Naive thymus-derived CD8-positive, alpha-beta T cell (primary cell): ENCODE measurements at places on chromosomes 12 and 14.

- DNase-seq: peak; percentile 25
Measured at GRCh38 chr14:93906341-93907329, 20.5 kb upstream of the FAM181A start.

DNA sequence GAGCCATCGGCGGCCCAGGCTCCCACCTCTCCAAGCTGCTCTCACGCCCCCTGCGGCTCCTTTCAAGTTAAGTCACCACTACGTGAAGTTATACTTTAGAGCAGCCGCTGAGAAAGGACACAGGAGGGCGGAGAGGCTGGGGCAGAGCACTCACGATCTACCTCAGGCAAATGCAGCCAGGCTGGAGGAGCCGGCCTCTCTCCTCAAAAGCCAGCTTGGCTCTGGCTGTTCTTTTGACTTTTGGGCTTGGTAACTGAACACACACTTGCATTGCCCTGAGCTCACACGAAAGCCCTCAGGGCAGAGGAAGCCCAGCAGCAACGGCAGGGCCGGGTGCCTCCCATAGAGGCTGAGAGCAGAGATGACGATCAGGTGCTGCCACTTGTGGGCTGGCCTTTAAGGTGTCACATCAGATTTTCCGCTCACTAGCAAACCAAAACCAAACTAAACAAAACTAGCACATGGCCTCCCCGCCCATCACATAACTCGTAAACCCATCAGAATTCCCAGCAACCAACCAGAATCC lies 75.2 kb downstream of the PITPNM2 start:
- DNase-seq: peak; percentile 83

GRCh38 chr14:49879646-49880204 lies 13.2 kb upstream of the ARF6 start:
- peak; percentile 18 for DNase-seq

DNA sequence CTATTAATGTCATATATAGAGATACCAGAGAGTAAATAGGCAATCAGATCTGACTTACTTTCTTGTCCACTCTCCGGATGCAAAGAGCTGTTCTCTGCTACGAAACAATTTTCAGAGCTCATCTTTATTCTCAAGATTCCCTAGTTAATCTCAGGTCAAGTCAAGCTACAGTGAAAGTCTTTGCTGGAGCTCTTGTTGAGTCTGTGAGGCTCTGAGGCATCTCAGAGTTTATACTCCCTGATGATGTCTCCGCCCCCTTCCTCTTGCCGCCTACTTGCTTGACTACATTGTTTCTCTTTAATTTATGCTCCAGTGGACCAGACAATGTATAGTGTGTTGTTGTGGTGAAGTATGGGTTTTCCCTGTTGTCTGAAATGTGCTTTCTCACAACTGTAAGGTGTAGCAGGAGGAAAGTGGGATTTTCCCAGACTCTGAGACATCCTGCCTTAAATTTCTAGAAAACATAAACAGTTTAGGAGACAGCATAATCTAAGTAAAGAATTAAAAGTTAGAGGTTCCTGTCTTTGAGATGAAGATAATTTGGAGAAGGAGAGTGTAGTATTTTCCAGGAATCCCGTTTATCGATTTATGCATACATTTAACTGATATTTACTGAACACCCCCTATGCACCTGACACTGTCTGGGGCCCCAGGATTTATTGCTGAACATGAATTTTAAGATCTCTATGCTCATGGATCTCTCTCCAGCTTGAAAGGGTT lies at the start of gene CD69:
Gene CD69 (minus strand): TSS at position 203 of the 720 bp plus-strand sequence. CDS start 81 bp downstream, at position 122.
- peak; percentile 92 for DNase-seq

GRCh38 chr12:87827638-87828264 lies 201.4 kb downstream of the C12orf50 start:
- no peak for DNase-seq

GRCh38 chr12:132717011-132717410 lies 6.4 kb downstream of the PGAM5 start:
- DNase-seq: no peak

DNA sequence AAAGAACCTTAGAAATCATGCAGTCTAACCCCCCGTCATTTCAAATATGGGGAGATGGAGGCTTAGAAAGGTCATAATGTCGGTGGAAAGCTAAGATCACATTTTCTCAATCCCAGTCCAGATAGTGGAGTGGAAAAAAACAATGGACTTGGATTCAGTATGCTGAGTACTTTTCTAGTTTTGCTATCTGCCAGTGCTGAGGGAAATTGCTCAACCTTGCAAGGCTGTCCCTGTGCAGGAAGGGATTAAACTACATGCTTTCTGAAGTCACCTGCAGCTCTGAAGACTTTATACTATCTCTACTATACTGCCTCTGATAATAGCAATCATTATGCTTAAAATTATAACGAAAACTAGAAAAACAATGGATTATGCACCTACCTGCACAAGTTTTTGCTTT lies 272.8 kb downstream of the LRIG3 start:
- no peak for DNase-seq

DNA sequence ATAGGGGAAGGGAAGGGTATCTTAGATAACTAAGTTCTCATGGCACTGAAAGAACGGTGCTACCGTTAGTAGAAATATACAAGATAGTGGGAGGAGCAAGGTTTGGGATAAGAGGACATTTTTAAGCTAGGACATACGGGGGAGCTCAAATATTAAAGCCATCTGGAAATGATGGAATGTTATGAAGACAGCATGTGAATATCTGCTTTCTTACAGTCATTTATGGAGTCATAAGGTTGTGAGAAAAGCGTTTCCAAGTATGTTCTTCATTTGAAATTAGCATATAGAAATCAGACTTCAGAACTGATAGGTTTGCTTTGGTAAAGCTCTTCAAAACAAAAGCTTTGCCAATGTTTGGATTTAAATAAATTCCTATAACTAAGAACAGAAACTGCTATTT lies 62.3 kb downstream of the OTOGL start:
- DNase-seq: no peak

DNA sequence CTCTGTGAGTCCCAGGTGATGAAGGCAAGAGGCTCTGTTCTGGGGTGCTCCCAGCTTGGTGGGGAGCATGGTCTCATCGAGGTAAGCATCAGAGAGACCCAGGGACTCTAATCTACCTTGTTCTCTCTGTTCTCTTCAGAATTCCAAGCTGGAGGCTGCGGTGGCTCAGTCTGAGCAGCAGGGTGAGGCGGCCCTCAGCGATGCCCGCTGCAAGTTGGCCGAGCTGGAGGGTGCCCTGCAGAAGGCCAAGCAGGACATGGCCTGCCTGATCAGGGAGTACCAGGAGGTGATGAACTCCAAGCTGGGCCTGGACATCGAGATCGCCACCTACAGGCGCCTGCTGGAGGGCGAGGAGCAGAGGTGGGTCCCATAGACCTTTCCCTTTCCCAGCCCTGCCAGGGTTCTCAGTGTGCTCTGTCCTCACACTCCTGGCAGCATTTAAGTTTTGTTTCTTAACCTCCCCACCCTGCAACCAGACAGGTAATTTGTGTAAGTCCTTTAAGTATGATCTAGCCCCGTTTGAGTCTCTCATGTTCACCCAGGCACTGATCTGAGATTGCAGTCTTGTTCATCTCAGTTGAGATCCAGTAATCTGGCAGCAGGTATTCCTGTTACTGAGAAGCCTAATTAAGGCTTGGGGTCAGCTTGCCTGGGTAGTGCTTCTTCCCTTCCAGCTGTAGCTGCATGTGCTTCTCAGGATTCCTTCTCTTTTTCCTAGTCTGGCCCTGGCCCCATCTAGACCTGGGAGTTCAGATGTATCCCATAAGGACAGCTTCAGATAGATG lies 14.8 kb upstream of the KRT81 start:
- no peak for DNase-seq

- no peak for DNase-seq
Measured at GRCh38 chr14:76844223-76844622, 18.0 kb downstream of the LRRC74A start.
